ENCODE measurements at places on chromosomes 11 and 22.

GRCh38 chr22:27150544-27150941, 493.2 kb downstream of the MIAT start:
- DNase-seq: no peak

DNA sequence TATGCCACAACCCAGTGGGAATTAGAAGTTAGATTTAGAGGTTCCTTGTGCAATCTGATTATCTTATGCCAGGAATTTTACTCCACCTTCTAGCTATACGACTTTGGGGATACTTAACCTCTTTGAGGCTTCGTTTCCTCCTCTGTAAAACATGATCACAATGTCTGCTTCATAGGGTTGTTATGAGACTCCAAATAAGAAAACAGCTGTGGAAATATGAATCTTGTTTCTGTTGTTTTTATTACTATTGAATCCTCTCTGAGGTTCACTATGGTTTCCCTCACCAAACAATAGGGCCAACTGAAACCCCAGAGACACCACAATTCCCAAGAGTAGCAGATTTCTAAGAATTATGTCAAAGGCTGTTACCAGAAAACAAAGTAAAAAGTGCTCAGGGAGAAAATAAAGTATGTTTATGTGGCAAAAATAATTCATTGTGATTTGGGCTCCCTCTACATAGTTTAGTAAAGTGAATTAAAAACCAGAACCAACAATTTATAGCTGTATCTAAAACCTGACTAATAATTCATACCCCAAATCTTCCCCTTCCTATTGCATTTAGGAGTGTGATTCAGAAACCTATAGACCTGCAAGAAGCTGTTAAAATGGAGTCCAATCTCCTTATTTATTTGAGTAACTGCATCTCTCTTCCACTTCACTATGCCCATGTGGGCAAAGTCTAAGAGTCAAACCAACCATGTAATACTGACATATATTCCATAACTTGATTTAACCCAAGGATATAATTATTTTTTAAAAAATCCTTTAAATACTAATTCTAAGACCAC, 38.4 kb downstream of the AMBRA1 start:
- DNase-seq: no peak

DNA sequence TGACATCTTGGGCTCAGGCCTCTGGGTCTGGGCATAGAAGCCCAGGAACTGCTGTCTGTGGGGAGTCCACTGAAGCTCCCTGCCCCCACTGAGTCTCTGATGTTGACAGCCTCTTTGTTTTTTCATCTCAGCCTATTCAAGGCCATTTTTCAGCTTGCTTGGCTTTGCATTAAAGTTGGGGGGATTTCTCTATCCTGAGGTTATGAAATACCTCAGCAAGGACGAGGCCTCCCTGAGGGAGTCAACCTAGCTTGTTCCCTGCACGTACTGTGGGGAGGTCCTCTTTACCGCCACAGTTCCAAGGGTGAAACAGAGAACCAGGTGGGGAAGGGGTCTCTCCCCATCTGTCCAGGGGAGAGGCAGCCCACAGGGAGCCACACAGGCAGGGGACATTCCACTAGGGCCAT, 8.4 kb downstream of the KCNQ1OT1 start:
- no peak for DNase-seq

DNA sequence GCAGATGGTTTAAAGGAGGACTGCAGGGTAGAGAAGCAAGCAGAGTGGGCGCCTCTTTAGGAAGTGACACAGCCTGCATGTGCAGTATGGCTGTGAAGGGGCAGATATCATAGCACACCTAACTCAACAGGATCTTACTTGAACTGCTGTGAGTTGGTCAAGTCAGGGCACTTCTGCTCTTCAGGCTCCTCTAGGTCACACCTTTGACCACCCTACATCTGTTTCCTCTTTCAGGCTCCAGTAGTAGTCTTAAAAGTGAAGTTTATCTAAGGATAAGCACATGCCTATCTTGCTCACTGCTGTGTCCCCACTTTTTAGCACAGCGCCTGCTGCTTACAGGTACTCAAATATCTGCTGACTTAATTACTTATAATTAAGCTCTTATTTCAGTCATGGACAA, 6.5 kb downstream of the MRPL16 start:
- DNase-seq: no peak

GRCh38 chr11:122799406-122800105, 38.7 kb upstream of the CRTAM start:
- no peak for DNase-seq

DNA sequence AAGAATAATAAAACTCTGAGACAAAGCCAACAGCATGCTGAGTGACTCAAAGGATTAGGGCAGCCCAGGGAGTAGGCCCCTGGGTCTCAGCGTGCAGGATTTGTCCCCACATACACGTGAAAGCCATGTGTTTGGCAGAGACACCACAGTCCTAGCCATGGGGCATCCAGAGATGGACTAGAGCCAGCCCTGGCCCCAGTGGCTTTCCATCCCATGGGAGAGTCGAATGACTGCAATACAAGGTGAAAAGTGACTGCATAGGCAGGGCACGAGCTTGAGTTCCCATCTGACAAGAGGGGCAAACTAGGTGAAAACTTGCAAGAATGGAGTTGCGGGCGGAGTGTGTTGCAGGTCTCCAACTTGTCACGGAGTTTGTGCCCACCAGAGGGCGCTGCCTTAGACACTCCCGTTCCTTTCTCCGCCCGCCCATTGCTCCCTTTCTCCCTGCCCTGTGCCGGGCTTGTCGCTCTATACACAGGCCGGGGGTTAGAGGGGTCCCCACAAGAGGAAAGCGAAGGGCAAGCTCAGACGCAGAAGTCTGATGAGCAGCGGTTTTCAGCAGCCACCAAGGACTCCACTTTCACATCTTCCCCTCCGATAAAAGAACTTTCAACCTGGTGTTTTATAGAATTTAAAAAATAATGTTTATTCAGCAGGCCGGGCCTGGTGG, 24.2 kb downstream of the TSKU start:
- DNase-seq: no peak

- DNase-seq: no peak
These were observed 269.3 kb upstream of the MPPED2 start for GRCh38 chr11:30855383-30856006.

DNA sequence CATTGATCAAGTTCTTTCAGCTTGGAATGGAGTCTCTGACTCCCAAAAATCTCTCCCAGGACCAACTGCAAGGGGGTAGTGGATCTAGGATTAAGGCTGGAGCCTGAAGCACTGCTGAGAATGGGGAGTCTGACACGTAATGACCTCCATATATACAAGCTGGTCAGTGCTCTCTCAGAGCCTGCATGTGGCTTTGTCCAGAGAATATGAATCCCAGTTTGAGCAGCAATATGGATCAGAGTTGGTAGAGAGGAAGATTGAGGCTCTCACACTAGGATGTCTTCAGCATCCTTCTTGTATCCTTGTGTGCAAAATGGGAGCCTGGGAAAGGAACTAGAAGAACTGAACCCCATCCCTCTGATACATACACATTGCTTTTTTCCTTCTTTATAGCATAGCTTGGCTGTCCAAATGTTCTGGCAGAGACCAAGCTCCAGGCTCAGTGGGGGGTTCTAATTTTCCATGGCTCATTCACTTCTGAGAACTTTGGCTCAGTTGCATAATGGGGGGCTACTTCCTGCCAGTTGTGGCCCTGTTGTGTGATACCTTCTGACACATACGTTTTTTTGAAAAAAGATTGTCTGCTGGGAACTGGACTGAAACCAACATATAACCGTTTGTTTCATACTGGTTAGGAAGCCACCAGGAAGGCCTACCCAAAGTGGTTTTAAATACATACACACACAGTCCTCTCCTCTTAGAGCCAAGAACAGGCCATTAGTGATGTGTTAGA, 138.2 kb downstream of the ETS1 start:
- DNase-seq: no peak

DNA sequence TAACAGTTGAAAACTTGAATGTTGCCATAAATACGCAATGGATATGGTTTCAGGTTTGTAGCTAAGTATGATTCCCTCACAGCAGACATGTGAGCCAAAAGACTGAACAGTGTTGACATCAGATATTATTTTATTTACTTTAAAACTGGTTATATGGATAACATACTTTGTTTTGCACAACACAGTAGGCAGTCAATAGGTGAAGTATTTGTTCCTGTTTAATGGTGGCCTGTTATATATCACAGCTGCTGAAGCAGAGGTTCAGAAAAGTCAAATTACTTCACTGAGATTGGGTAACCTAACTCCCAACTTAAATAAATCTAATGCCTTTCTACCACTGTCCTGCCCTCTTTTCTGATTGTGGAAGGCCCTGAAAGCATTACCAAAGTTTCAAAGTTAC, 44.6 kb downstream of the YAP1 start:
- DNase-seq: no peak

DNA sequence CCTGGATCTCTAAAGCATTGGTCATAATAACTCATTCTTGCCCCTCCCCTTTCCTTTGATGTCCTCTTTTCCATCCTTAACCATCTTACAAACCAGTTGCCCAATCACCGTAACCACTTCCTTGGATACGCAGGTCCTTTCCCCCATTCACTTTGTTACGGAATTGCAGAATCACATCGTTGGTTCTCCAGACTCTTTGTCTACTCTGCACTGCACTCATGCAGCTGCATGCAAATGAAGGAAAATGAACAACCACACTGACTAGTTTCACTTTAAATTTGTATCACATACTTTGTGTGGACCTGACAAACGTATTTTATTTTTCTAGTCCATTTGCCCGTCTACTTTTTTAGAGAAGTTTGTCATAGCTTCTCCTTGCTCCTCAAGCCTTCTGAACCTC, 69.9 kb downstream of the SLC5A12 start:
- DNase-seq: no peak

- DNase-seq: no peak
These were observed 33.3 kb upstream of the ADSL start for GRCh38 chr22:40313007-40313406.

GRCh38 chr11:84398017-84398626, 1112.0 kb upstream of the CCDC90B start:
- DNase-seq: no peak

DNA sequence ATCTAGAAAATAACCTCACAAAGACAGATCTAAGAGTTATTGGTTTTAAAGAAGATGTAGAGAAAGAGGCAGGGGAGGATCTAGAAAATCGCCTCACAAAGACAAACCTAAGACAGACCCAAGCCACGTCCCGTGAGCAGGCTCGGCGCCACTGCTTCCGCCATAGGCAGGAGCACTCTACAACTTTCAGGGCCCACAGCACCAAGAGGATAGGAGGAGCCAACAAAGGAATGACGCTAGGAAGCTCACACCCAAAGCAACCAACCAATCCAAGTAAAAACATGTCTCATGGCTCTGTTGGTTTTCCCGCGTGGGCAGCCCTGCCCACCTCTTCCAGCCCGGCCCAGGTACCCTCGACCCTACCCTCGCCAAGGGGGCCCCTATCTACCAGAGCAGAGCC, 4167.4 kb upstream of the OR11H1 start:
- no peak for DNase-seq

- no peak for DNase-seq
These were observed 373.5 kb downstream of the TENM4 start for GRCh38 chr11:79067352-79067679.

DNA sequence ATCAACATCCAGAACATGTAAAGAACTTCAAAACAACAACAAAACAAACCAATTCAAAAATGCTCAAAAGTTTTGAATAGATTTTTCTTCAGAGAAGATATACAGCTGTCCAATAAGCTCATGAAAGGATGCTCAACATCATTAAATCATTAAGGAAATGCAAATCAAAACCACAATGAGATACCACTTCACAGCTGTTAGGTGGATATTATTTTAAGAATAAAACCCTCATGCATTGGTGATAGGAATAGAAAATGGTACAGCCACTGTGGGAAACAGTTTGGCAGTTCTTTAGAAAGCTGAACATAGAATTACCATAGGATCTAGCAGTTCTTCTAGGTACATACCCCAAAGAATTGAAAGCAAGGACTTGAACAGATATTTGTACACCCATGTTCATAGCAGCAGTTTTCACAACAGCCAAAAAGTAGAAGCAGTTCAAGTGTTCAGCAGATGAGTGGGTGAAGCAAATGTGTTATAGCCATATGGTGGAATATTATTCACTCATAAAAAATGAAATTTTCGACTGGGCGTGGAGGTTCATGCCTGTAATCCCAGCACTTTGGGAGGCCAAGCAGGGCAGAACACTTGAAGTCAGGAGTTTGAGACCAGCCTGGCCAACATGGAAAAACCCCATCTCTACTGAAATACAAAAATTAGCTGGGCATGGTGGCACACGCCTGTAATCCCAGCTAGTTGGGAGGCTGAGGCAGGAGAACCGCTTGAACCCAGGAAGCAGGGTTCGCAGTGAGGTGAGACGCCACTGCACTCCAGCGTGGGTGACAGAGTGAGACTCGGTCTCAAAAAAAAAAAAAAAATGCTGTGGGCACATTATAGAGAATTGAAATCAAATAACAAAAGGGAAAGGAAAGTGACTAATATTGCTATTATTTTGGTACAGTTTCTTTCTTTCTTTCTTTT, 42.9 kb downstream of the CBL start:
- DNase-seq: peak; percentile 4

- no peak for DNase-seq
These were observed 1.1 kb upstream of the CD248 start for GRCh38 chr11:66317723-66318599.

GRCh38 chr11:65205602-65205967, 23.9 kb downstream of the CAPN1 start:
- DNase-seq: no peak

DNA sequence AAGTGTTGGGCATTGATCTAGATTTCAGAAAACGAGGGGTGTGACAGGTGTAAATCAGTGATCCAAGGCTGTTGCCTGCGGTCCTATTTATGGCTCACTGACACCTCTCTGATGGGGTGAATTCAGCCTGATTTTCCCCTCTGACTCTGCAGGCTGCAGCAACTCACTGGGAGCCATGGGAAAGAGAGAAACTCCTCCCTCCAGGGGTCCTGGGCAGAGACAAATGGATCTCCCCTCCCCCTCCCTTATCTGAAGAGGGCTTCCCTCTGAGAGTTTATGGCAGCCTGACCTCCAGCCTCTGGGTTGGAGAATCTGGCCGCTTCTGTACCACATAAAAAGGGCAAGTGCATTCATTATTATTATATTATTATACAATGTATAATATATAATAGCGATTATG, 1.8 kb upstream of the PKNOX2 start:
- no peak for DNase-seq

Measured in stimulated activated CD4-positive, alpha-beta T cell treated with anti-CD3 and anti-CD28 coated beads, TNF-alpha, amount 100 ng/mL, for 1 hour (primary cell).